ENCODE measurements at places on chromosomes 6 and 20. TPM values are rescaled to one million over a fixed set of nuclear protein-coding genes. Genes with fewer than 3 reads are reported as not detected.

- no peak for DNase-seq
These were observed 26.2 kb downstream of the CCDC167 start for GRCh38 chr6:37473364-37474095.

GRCh38 chr6:30102970-30103871, 9.7 kb downstream of the TRIM31 start:
- DNase-seq, result peak; percentile 78

DNA sequence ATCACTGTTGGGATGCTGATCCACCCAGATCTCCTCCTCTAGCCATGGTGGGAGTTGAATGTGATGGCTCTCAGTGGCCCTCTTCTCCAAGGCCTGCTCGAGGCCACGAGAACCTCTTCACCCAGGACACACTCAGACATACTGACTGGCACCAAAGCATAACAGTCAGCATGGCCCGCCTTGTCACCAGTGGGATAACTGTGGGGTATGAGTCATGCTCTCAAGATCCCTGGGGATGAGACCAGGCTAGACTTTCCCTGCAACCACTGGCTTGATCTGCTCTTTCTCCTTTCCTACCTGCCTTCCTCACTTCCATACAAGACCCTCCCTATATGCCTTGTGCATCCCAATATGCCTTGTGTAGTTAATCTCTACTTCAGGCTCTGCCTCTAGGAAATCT, 66.8 kb downstream of the RIN2 start:
- no peak for DNase-seq

DNA sequence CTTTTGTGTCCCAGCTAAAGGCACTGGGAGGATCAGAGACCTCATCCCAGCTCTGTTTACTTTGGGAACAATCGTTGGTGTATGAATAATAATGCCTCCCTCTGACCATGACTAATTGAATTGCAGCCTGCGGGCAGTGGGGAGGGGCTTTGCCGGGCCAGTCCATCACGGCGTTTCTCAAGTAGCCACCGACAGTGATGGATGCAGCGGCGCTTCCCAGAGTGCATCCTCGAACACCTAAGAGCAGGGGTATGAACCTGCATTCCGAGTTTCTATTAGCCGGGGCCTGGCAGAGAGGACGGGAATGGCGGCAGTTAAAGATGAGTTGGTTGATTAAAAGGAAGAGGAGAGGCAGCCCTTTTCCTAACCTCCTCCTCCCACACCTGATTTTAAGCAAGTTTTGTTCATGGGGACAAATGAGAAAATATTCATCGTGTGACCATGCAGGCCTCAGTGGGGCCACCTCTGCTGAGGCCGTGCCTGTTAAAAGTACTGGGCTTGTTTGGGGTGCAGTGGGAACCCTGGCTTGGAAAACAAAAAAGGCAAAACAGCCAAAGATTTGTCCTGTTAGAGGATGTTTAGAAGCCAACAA, 154.1 kb downstream of the FOXA2 start:
- no peak for DNase-seq

DNA sequence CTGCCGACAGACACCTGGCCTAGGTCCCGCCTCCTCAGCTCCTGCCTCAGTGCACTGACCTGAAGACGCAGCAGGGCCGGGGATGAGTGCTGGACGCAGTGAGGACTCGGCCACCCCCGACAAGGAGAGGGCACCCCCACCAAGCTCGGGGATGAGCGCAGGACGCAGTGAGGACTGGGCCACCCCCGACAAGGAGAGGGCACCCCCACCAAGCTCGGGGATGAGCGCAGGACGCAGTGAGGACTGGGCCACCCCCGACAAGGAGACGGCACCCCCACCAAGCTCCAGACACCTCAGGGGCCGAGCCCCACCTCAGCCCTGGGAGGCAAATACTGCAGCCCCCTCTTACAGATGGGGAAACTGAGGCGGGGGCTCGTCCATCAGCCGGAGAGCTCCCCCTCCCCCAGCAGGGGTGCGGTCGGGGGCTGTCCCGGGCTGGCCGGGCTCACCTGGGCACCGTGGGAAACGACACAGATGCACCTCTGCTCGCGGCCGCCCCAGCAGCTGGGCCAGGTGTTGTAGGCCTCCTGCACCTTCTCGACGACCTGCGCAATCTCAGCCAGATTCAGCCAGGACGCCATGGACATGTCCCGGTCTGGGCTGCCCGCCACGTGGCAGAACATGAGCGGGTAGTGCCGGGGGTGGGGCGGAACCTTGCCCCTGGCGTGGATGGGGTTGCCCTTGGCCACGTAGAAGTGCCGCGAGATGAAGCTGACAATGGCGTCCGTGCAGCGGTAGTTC, 7.5 kb downstream of the HELZ2 start:
- DNase-seq, result no peak

- no peak for DNase-seq
These were observed 173.6 kb downstream of the SASH1 start for GRCh38 chr6:148516217-148516616.

- no peak for DNase-seq
These were observed 5.3 kb upstream of the GTF2H4 start for GRCh38 chr6:30902709-30903108.

DNA sequence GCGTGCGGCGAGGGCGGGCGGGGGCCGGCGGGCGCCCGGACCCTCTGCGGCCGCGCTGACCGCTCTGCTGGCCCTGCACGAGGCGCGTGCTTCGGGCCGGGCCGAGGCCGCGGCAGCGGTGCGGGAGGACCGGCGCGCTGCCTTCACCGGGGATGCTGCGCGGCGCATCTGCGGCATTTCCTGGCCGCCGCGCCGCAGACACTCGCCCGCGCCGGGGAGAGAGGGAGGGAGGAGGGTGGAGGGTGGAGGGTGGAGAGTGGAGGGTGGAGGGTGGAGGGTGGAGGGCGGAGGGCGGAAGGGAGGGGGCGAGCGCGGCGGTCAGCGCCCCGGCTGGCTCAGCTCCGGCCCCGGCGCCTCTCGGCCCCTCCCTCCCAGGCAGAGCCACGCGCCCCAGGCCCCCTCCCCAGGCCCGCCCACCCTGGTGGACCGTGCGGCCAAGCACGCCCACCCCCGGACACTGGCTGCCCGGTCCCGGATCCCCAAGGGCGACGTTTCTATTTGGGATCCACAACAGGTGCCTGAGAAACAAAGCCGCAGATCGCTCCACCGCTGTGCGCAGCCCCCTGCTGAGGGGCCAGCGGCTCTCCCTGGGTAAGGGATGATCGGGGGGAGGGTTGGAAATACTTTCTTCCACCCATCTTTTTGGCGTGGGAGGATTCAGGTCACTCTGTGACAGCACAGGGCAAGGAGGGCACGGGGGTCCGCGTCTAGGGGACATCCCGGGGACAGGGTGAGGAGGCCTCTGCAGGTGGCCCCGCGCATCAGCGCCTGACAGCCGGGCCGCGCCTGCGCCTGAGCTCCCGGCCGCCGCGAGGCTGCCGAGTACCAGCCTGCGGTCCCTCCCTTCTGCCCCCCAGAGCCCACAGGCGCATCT, 111.2 kb upstream of the BEND6 start:
- DNase-seq, result peak; percentile 59

GRCh38 chr6:14983599-14984518, 262.0 kb upstream of the JARID2 start:
- DNase-seq, result no peak

GRCh38 chr6:52557389-52558265, 19.2 kb downstream of the TRAM2 start:
- DNase-seq, result no peak

- no peak for DNase-seq
These were observed 283.9 kb downstream of the FOXC1 start for GRCh38 chr6:1893470-1894130.

DNA sequence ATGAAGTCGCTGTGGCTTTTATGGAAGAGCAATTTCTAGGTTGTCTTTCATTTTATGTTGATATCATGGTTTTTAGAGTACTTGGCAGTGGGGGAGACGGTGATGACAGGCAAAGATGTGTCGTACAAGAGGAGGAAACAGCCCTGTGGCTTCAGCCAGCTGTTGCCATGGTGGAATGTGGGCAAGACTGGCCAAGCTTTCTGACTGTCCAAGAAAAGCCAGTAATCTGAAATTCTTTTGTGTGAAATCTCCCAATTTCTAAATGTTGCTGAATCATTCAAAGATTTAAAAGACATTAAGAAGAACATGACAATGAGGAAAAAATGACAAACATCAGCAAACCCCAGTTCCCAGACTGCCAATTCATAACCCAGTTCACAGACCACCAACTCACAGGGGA, 23.1 kb downstream of the PFDN4 start:
- DNase-seq, result no peak

DNA sequence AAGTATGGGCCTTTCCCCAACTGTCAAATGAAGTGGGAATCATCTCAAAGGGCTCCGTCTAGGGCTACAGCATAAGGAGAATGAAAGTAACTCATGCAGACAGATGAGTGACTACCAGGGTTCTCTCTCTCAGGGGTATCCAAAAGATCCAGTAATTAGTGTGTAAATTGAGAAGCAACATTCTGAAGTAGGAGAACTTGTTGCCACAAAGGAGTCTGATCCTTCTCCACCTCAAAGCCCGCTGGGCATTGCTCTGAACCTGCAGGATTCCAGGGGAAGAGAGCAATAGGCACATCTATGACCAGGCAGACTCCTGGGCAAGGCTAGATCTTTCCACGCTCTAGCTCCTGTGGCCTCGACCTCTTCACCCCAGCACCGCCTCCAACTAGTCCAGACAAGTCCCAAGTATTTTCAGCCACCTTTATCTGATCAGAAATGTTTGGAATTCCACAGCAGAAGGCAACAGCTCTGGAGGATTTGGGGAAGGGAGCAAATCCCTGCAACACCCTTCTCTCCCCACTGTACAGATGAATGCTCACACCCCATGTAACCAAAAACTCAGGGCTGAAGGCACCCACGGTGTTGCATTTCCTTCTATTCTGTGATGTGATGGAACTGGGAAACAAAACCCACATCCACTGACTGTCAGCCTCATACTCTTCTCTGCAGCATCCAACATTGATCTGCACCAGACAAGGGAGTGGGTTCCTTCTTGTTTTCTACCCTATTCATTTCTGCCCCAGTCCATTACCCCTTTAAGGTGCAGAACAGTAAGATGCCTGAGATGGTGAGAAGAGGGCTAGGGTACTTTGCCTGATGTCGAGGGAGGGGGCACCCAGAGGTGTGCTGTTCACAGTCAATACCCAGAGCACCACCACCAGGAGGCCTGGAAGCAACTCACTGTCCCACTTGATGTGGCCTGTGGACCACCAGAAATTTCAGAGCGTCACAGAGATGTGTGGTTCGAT, 41.0 kb downstream of the COX4I2 start:
- DNase-seq, result no peak

GRCh38 chr6:5905431-5906339, 101.0 kb downstream of the NRN1 start:
- no peak for DNase-seq

GRCh38 chr6:164720-165119, 127.6 kb upstream of the DUSP22 start:
- no peak for DNase-seq

DNA sequence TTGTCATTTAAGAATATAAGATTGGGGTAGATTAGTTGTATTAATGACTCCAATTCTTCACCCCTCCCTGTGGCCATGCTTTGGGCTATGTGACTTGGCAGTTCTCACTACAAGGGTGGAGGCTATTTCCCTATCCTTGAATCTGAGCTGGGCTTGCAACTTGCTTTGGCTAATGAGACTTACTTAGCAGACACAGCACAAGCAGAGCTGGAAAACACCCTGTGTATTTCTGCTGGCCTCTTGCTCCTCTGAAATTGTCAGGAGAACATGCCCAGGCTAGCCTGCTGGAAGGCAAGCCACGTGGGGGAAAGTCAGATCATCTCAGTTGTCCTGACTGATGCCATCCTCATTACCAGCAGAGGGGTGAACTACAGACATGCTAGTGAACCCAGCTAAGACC, 126.5 kb upstream of the HDGFL1 start:
- DNase-seq, result no peak

- no peak for DNase-seq
These were observed 192.9 kb downstream of the AIG1 start for GRCh38 chr6:143253586-143253985.

GRCh38 chr6:89828988-89829471, 650 bp upstream of the CASP8AP2 start:
- peak; percentile 57 for DNase-seq

- no peak for DNase-seq
These were observed 3.3 kb downstream of the NPBWR2 start for GRCh38 chr20:64103871-64104666.

DNA sequence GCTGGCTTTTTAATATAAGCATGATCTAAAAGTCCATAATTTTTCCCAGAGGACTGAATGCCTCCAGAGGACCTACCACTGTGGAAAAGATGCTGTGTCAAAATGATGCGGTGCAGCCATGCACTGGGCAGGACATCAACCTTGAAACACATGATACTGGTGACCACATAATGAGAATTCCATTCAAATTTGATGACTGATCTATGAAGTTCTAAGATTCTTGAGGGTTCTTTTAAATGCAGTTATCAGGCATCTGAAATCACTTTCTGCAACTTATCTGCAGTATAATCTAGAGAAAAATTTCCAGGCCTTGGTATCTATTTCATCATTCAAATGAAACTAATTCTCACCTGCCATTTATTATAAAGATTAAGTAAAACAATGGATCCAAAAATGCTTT, 15.0 kb upstream of the MARCKS start:
- no peak for DNase-seq

DNA sequence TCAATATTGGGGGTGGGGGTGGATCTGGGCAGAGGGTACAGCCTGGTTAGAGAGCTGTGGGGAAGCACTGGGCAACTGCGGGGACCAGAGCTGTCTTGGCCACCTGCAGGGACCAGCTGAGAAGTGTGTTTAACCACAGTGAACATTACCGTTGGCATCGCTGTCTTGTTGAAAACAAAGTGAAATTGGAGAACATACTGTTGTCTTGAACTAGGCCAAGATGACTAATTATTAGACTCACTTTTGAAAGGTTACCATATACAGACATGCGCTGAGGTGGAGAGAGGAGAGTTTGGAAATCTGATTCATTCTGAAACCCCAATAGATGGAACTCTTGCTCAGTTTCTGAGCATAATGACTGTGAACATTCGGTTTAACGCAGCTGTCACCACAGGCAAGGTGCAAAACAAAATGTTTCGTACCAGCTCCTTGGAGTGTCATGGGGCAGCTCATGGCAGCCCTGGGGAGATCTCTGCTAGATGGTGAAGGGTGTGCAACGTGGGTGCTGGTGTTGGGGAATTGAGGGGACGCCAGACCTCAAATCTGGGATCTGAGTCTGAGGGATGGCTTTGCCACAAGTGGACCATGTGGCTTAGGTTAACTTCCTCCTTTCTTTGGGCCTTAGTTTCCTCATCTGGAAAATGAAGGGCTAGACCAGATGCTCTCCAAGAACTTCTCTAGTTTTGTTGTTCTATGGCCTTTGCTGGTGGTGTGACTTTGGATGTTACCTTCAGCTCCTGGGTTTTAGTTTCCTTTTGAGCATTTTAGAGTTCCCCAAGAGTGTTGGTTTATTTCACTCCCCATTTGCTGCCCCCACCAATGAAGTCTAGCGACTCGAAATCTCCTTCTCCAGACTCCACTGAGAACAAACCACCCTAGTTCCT, 24.6 kb upstream of the GTSF1L start:
- peak; percentile 54 for DNase-seq

F13A1 gene
- 0.34 TPM for total RNA-seq

SMPDL3A gene
- total RNA-seq, result not detected

TINAG gene
- not detected for total RNA-seq

SLC17A3 gene
- total RNA-seq, result 0.28 TPM

CD40 gene
- 3.0 TPM for total RNA-seq

GHRH gene
- not detected for total RNA-seq

EFHC1 gene
- total RNA-seq, result 4.2 TPM

NMBR gene
- total RNA-seq, result not detected

TCF15 gene
- total RNA-seq, result not detected

ZC2HC1B gene
- not detected for total RNA-seq
